CD4-positive, alpha-beta T cell treated with Interleukin-1 beta for 1 hour (primary cell): ENCODE measurements at places on chromosomes 7 and 10.

DNA sequence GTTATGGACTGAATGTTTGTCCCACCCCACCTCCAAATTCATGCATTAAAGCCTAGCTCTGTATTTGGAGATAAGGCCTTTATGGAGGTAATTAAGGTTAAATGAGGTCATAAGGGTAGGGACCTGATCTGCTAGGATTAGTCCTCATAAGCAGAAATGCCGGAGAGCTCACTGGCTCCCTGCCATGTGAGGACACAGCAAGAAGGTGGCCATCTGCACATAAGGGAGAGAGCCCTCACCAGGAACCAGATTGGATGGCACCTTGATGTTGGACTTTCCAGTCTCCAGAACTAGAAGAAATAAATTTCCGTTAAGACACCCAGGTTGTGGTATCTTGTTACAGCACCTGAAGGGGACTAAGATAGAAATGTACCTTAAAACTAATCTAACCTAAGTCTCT, 816.1 kb upstream of the C7orf33 start:
- DNase-seq: no peak

GRCh38 chr7:106779877-106780276, 85.2 kb upstream of the PIK3CG start:
- no peak for DNase-seq

- no peak for DNase-seq
These were observed 129.4 kb downstream of the SLC16A9 start for GRCh38 chr10:59580026-59580863.

- DNase-seq: peak; percentile 65
These were observed 2.3 kb upstream of the NOS3 start for GRCh38 chr7:150988230-150989226.

- no peak for DNase-seq
These were observed 53.0 kb upstream of the SEMA3A start for GRCh38 chr7:84247591-84247990.

- DNase-seq: no peak
These were observed 3.5 kb downstream of the STK17A start for GRCh38 chr7:43586251-43586900.

DNA sequence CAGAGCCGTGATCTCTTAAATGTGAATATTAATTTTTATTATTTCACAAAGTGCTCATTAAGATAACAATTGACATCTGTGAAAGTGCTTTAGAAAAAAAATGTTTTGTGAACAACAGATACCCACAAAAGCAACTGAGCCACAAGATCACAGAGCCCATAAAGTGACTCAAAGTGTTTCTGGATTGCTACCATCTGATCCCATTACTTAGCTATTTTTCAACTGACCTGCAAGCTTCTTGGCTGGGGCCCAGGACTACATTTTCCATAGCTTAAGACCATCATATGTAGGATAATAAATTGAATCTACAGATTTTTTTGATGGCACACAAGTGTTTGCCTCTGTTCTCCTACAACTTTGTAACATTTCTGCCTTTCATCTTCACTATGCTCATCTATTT, 674.4 kb downstream of the PHTF2 start:
- no peak for DNase-seq

GRCh38 chr7:149196705-149197171, 1.4 kb downstream of the ZNF282 start:
- no peak for DNase-seq

DNA sequence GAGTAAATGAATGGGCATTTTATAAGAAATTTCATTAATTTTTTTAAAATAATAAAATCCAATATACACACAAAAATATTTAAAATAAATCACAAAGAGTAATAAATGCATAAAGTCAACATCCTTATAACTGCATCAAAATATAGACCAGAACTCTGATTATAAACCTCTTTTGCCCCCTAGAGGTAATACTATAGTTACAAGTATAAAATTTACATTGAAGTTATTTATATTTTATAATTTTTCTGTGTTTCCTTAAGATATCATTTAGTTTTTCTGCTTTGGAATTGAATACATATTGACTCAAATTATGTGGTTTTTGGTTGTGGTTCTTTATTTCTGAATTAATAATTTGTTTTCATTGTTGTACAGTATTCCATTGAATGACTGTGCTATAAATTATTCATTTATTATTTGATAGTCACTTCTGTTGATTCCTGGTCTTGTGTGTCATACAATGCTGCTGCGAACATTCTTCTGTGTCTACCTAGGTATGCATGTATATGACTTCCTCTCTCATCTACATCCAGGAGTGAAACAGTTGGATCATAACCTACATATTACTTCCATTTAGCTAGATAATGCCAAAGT, 673.6 kb downstream of the IPMK start:
- no peak for DNase-seq

DNA sequence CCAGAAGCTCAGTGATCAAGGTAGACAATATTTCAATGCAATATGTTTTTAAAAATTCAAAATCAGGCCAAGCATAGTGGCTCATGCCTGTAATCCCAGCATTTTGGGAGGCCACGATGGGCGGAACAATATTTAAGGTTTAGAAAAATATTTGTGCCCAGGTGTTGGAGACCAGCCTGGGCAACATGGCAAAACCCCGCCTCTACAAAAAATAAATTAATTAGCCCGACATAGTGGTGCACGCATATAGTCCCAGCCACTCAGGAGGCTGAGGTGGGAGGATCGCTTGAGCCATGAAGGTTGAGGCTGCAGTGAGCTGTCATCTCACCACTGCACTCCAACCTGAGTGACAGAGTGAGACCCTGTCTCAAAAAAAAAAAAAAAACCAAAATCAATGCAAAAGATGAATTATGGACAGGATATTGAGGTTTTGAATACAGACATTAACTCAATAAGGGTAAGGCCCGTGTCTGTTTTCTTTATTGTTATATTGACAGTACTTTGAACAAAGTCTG, 913 bp upstream of the IFIT5 start:
- DNase-seq: no peak

GRCh38 chr7:158536871-158537515, 50.6 kb downstream of the PTPRN2 start:
- no peak for DNase-seq

DNA sequence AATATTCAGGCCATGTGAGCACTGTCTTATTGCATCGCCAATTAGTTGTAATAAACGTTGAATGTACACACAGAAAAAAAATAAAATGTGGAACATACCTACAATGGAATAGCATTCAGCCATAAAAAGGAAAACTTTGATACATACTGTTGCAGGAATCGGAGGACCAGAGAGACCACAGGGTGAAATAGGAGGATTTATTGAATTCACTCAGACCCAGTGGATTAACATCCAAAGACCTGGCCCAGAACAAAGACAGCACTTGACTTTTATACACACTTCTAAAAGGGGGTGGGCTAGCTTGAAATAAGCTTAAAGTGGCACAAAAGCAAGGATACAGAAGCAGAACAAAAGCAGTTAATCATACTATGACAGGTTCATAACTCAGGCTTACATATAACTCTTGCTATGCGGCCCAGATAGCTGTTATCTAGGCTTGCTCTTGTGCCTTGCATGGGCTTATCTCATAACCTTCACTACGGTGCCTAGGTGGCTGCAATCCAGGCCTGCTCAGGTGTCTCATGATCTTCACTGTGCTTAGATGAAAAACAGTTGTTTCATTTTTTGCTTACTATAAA, 292.2 kb upstream of the TAC1 start:
- DNase-seq: no peak

GRCh38 chr7:37354656-37355131, 94.0 kb downstream of the ELMO1 start:
- DNase-seq: peak; percentile 26

DNA sequence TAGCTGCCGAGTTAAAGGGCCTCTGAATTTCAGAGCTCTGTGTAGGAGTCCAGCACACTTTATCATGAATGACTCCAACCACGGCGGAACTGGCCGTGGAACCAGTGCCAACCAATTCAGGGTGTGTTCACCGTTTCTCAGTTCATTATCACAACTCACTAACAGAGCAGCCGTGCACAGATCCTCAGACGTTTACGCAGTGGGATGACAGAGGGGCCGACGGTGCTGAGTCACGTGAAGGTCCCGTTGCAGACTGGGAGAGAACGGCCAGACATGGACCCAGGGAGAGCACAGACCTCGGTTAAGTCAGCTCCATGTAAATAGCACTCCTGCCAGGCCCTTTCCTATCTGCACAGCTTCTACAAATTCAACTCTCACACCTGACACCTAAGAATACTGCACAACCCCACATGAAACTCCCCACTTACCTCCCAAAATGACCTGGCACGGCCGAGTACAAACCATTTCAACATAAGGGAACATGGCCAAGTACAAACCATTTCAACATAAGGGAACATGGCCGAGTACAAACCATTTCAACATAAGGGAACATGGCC, 95.5 kb downstream of the DIP2C start:
- DNase-seq: no peak

GRCh38 chr10:81594991-81595390, 280.0 kb upstream of the NRG3 start:
- no peak for DNase-seq

DNA sequence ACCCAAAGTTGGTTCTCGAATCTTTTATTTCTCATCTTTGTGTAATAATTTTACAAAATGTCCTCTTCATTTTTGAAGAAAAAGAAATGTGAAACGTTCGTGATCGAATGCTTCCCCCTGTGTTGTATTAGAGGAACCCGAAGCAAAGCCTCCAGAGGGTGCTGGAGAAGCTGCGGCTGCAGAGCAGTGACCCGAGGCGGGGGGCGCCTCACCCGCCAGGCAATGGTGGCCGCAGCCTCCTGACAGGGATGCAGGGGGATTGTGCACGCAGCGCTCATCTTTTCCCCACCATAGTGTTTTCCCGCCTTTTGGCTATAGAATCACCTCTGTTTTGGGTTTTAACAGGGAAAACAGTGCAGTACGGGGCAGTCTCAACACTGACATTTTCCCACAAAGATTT, 307.5 kb upstream of the ANKRD30A start:
- no peak for DNase-seq

DNA sequence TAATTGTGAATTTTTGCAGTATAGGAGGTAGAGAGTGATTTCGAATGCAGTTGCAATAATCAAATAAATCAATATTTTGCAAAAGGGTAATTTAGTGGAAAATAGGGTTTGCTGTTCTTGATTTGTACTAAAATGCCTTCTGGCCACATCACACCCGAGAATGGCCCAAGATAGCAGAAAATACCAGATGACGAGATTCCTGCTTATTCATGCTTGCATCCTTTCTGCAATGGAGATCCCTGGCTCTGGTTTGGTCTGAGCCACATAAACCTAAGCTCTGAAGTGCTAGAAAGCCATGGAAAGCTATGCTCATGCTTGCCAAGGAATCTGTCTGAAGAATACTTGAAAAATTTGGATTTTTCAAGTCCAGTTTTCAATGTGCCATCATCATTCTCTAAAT, 634.2 kb upstream of the COBL start:
- no peak for DNase-seq
